ENCODE measurements at places on chromosomes 3 and 15.

DNA sequence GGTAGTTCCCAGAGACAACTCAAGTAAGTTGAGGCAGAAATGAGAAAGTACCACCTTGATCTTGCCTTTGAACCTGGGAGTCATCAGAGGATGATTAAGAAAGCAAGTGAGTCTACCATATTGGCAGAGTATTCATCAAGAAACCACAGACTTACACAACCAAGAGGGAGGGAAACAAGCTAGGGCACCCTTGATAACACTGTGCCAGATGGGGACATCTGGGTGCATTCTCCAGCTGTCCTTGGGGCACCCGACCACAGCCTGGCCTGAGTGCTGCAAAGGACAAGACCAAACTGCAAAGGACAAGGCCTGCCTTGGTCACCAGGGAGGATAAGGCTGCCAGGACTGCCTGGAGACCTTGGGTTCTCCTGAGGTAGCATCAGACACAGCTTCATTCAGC lies 553.6 kb downstream of the EPHB1 start:
- DNase-seq: no peak

GRCh38 chr3:170076715-170077238 lies 39.0 kb downstream of the GPR160 start:
- no peak for DNase-seq

DNA sequence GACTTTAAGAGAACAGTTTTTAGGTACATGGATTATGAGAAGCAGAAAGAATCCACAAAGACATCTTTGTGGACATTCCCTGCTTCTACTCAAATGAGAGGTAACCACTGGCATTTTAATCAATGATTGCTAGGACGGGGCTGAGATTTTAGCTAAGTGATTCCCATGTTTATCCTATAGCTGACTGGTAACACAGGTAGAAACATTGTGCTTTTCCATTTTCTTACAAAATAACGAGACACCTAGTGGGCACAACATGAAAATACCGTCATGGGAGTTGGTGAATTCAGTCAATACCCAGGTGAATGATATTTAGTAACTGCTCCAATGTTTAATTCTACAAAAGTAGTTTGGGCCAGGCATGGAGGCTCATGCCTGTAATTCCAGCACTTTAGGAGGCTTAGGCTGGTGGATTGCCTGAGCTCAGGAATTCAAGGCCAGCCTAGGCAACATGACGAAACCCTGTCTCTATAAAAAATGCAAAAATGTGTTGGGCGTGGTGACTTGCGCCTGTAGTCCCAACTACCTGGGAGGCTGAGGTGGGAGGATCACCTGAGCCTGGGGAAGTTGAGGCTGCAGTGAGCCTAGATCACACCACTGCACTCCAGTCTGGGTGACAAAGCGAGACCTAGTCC lies 37.2 kb upstream of the DENND4A start:
- DNase-seq: peak; percentile 41

GRCh38 chr3:53795789-53796560 lies 50.2 kb downstream of the CHDH start:
- DNase-seq: peak; percentile 26

DNA sequence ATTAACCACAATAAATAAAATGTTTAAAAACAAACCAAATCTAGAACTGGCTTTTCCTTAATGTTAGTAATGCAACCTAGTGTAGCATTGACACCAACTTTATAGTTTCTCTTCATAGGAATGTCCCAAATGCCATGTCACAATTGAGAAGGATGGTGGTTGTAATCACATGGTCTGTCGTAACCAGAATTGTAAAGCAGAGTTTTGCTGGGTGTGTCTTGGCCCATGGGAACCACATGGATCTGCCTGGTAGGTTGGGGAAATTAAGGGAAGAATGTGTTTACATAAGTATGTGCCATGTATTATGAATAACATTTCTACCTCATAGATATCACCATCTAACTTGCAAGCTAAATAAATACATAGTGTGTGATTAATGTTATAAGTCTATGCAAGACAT lies 84.4 kb upstream of the GOLGA6B start:
- DNase-seq: no peak

Data from common myeloid progenitor, CD34-positive (primary cell).